ENCODE measurements at places on chromosomes 7 and 10. TPM values are rescaled to one million over a fixed set of nuclear protein-coding genes. Genes with fewer than 3 reads are reported as not detected.

Gene MBL2
- not detected for total RNA-seq

Gene MEOX2
- total RNA-seq: 18.0 TPM

Gene SLC18A2
- total RNA-seq: not detected

Gene TFR2
- 0.40 TPM for total RNA-seq

Gene NEUROG3
- not detected for total RNA-seq

Gene FRMD4A
- total RNA-seq: 58.9 TPM

Gene ZNF394
- 26.2 TPM for total RNA-seq

Gene HTRA1
- total RNA-seq: 235 TPM

Gene MYL7
- total RNA-seq: not detected

Gene GCK
- 0.25 TPM for total RNA-seq

Gene CNOT4
- total RNA-seq: 10.3 TPM

Gene AKR1C4
- not detected for total RNA-seq

Gene TPK1
- 6.0 TPM for total RNA-seq

Gene CARD11
- total RNA-seq: 0.13 TPM
